ENCODE measurements at places on chromosomes 4 and X.

DNA sequence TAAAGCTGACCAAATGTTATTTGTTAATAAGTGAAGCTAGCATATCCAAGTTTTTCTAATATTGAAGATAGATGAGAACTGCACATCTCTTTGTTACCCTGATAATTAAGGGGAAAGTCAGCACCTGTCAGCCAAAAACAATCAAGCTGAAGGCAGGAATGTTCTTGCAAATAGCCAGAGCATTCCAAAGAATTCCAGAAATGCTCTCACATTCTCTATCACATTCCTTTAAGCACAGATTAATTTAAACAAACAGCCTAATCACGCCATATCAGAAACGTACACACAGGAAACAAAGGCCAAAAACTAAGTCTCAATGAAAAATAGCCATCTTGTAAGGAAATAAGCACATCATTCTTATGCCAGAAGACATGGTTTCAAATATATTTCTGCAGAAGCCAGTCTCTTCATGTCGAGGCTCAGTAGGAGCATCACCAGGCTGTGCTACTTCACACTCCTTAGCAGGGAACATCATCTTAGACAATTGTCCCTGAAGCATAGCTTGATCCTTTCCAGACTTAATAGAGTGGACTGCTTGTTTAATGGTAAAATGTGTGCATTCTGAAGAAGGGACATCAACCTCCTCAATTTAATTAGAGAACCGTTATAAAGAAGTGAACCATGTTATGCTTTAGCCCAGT lies 252.9 kb upstream of the TTC29 start:
- H3K27ac ChIP-seq, result no peak overlapping the region
- no peaks in the 10 kb centered on the region for H3K27me3 ChIP-seq
- no peak overlapping the region for H3K4me3 ChIP-seq

- no peak for DNase-seq
- no peaks in the 10 kb centered on the region for H3K4me1 ChIP-seq
Measured at GRCh38 chrX:19660604-19661255, 145.4 kb upstream of the MAP3K15 start.

DNA sequence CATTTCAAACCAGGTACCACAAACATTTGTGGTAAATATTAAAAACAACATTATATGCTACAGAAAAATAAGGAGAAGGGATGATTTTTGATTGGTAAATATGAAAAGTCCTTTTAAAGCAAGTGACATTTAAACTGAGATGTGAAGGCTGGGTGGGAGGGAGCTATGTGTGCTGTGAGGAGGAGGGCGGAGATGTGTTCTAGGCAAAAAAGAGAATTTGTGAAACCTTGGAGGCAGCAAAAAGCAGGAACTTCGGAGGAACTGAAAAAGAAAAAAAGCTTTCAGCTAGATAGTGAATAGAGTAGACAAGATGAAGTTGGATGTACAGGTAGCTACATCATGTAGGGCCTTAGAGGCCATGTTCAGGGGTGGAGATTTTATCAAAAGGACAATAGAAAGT lies 10.1 kb upstream of the ARAP2 start:
- no peak for DNase-seq
- H3K27me3 ChIP-seq, result no peaks in the 10 kb centered on the region
- no peak overlapping the region for H3K4me3 ChIP-seq
- no peaks in the 10 kb centered on the region for H3K36me3 ChIP-seq
- no peaks in the 10 kb centered on the region for H3K4me1 ChIP-seq
- H3K27ac ChIP-seq, result no peak overlapping the region

DNA sequence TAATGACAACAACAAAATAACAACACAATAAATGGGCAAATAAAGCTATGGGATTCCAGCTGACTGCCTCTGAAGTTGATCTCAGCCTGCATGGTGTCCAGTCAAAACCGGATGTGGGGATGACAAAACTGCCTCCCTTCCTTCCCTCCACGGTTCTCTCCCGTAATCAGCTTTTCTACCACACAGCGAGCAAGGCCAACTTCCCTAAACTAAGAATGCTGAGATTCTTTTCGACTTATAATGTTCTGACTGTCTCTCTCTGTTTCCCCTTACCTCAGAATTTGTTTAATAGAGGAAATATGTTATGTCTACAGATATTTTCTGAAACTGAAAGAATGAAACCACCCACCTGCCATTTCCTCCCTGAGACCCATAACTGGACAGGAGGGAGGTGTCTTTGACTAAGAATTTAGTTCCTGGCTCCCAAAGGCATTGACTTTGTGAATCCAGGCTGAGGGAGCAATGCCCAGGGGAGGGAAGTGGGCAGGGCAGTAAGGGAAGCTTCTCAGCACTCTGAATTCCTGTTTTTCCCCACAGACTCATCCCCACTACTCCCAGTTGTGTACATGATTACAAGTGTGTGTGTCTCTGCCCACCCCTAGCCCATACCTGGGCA lies 1.0 kb upstream of the TLR1 start:
- H3K4me1 ChIP-seq, result no peaks in the 10 kb centered on the region
- no peak overlapping the region for H3K27ac ChIP-seq
- DNase-seq, result peak; percentile 20
- H3K4me3 ChIP-seq, result no peak overlapping the region

- H3K36me3 ChIP-seq, result no peaks in the 10 kb centered on the region
- no peaks in the 10 kb centered on the region for H3K27me3 ChIP-seq
- DNase-seq, result peak; percentile 57
- no peak overlapping the region for H3K27ac ChIP-seq
- no peak overlapping the region for H3K4me3 ChIP-seq
- peaks cover 8% of the 10 kb centered on the region for H3K4me1 ChIP-seq
Measured at GRCh38 chr4:25178838-25179261, 18.6 kb upstream of the SEPSECS start.

GRCh38 chr4:89665662-89666061 lies 171.3 kb downstream of the SNCA start:
- H3K27me3 ChIP-seq, result no peaks in the 10 kb centered on the region
- peak; percentile 8 for DNase-seq
- H3K36me3 ChIP-seq, result no peaks in the 10 kb centered on the region
- H3K4me3 ChIP-seq, result no peak overlapping the region
- H3K27ac ChIP-seq, result no peak overlapping the region

- peaks cover 4% of the 10 kb centered on the region for H3K4me1 ChIP-seq
- no peaks in the 10 kb centered on the region for H3K27me3 ChIP-seq
- no peaks in the 10 kb centered on the region for H3K36me3 ChIP-seq
- no peak for DNase-seq
Measured at GRCh38 chr4:138775489-138775888, 240.1 kb upstream of the NOCT start.

GRCh38 chr4:41028392-41029076 lies 185.8 kb downstream of the APBB2 start:
- no peak overlapping the region for H3K27ac ChIP-seq
- DNase-seq, result no peak
- no peaks in the 10 kb centered on the region for H3K4me1 ChIP-seq
- H3K4me3 ChIP-seq, result no peak overlapping the region
- H3K36me3 ChIP-seq, result peaks cover 9% of the 10 kb centered on the region

DNA sequence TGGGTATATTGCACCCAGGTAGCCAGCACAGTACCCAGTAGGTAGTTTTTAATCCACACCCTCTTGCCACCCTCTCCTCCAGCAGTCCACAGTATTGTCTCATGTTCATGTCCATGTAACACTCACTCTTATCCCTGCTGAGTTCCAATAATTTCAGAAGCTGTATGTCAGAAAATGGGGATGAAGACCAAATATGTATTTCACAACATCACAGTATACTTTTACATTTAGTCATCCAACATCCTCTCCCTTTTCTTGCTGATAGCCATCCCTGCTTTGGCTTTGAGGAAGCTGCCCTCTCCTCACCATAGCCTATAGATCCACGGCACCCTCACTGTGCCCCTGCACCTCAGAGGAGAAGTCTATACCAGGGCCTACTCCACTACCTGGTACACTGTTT lies 126.0 kb upstream of the LDB2 start:
- H3K36me3 ChIP-seq, result no peaks in the 10 kb centered on the region
- no peak overlapping the region for H3K4me3 ChIP-seq
- H3K27ac ChIP-seq, result no peak overlapping the region

- H3K4me1 ChIP-seq, result peaks cover 7% of the 10 kb centered on the region
- no peaks in the 10 kb centered on the region for H3K27me3 ChIP-seq
- DNase-seq, result no peak
- no peaks in the 10 kb centered on the region for H3K36me3 ChIP-seq
- H3K27ac ChIP-seq, result no peak overlapping the region
Measured at GRCh38 chr4:136900696-136901095, 631.6 kb downstream of the PCDH18 start.

DNA sequence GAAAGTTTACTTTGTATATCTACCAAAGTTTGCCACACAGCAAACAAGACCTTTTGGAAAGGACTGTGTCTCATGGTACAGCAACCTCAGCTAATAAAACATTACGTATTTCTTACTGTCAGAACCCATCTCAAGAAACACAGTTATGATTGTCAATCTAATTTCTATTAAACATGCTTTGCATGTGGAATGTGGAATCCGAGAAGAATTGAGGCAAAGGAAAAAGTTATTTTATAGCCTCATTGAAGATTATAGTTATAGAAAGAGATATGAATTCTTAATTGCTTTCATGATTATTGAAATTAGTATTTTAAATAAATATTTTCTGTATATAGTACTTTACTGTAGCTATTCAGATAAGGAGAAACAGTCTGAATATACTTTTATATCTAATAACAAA lies 5.4 kb downstream of the PCDH7 start:
- peaks cover 15% of the 10 kb centered on the region for H3K36me3 ChIP-seq
- peaks cover 10% of the 10 kb centered on the region for H3K27me3 ChIP-seq
- no peak overlapping the region for H3K27ac ChIP-seq
- H3K4me1 ChIP-seq, result peaks cover 9% of the 10 kb centered on the region
- H3K4me3 ChIP-seq, result no peak overlapping the region
- DNase-seq, result no peak

GRCh38 chr4:7584098-7584497 lies 149.4 kb upstream of the PSAPL1 start:
- no peak for DNase-seq
- no peaks in the 10 kb centered on the region for H3K36me3 ChIP-seq
- H3K4me1 ChIP-seq, result no peaks in the 10 kb centered on the region
- H3K27me3 ChIP-seq, result no peaks in the 10 kb centered on the region
- no peak overlapping the region for H3K4me3 ChIP-seq
